Activated gamma-delta T cell (primary cell): ENCODE measurements at places on chromosomes 2 and 18.

- no peak for DNase-seq
Measured at GRCh38 chr2:66344087-66344663, 90.8 kb upstream of the MEIS1 start.

- DNase-seq = no peak
Measured at GRCh38 chr18:76275727-76276313, 219.2 kb downstream of the ZNF516 start.

DNA sequence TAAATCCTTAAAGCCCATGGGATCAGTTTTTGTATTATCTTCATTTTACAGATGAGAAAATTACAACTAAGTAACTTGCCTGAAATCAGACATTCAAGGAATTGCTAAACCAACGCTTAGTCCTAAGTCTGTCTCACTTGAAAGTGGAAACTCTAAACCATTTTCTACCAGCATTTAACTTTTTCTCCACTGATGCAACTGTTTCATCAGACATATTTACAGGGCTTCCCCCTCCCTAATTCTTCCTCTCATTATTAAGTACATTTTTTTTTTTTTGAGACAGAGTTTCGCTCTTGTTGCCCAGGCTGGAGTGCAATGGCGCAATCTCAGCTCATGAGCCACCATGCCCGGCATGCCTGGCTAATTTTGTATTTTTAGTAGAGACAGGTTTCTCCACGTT, 88.6 kb downstream of the ACVR1C start:
- no peak for DNase-seq

DNA sequence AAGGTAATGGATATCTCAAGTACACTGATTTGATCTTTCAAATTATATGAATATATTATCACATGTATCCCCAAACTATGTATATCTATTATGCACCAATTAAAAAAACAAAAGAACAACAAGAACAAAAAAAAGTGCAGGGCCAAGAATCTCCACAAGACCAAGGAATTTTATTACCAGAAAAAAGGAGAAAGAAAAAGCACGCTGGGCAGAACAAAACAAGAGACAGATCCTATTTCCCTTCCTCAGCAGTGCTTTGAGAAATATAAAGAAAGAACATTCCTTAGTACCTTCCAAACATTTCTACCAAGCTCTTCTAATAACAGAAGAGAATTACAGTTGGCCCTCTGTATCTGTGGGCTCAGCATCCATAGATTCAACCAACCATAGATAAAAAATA, 144.7 kb upstream of the CREB1 start:
- no peak for DNase-seq

- DNase-seq = no peak
Measured at GRCh38 chr2:118123561-118124232, 35.4 kb downstream of the INSIG2 start.
